NCI-H2029 treated with DMSO at 0.1 percent for 48 hours (cell line): ENCODE measurements at places on chromosomes 1 and 21.
A peak's percentile ranks its signal among the peaks of the same experiment; 100 is the strongest.

DNA sequence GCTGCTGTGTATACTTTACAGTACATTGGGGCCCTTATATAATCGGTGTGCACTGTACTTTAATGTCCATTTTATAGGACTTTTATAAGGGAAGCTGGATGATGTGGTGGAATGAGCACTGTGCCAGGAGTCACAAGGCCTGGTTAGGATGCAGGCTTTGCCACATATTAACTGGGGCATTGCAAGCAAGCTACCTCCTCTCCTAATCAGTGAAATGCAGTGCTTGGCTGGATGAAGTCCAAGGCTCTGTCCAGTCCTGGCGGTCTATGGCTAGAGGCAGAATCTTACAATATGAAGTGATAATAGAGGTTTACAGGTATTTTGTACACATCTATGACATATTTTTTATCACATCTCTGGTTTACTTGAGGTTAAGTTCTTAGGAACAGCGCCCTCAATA, 1.7 kb upstream of the PKP1 start:
- no peak for DNase-seq

GRCh38 chr1:114853584-114853983, 1.1 kb upstream of the SYCP1 start:
- DNase-seq, result no peak

DNA sequence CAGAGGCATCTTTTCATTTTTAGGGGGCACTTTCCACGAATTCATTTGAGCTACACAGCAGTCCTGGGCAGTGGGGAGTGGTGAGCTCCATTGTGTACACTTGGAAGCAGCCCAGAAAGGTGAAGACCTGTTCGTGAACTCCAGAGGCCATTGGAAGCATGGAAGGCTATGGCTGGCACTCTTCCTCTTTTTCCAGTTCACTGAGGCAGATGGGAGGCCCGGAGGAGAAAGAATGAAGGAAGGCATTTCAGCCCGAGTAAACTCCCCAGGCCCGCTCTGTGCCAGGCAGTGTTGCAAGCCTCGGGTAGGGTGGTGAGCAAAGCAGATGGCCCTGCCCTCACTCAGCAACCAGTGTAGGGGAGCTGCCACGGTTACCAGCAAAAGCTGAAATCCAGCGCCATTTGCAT, 673 bp upstream of the DHCR24 start:
- DNase-seq, result peak; percentile 49

GRCh38 chr1:83845437-83846071, 153.4 kb downstream of the TTLL7 start:
- no peak for DNase-seq

DNA sequence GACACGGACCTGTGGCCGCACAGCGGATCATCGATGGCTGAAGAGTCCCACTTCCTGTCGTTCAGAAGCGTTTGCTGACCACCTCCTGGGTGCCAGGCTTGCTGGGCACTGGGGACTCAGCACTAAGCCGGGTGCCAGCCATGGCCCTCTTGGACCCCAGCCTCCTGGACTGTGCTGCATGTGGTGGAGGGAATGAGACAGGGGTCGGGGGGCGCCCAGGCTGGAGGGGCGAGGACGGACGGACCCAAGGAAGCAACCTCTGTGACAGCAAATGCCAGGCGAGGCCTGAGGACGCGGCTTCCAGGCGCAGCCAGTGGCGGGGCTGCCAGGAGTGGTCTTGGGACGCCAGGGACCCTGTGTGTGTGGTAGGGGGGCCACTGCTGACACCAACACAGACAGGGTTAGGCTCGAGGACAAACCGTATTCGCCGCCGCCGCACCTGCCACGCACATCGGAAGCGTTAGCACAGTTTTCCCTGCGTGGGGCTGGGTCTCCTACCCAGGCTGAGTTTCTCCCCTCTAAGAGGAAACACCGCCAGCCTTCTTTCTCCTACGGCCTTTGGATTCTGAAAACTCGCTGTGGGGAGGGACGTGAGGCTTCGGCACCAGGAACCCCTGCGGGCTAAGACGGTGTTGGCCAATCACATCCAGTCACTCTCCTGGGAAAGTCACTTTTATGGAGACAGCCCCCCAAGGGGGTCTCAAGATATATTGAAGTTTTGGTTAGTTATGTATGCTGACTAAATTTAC, 3.1 kb upstream of the MXRA8 start:
- DNase-seq, result no peak

DNA sequence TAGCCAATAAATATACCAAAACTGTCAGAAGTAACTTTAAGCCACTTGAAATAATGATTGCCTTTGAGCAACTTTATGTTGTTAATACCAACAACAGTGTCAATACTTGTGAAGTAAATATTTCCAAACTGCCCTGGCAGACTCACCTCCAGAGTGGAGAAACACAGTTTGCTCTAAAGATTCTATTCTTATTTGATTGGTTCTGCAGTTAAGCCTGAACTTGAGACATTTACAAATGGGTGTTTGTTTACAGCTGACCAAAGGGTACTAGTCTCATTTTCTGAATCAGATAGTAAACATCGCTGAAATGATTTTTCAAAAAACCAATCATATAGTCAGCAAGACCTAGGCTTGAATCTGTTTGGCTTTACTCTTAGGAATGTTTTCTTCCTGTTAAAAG, 1.3 kb upstream of the MYOC start:
- DNase-seq, result no peak

- no peak for DNase-seq
These were observed 610.8 kb downstream of the SMYD3 start for GRCh38 chr1:245896258-245896657.

GRCh38 chr1:69649383-69649990, 81.8 kb downstream of the LRRC7 start:
- DNase-seq, result no peak

DNA sequence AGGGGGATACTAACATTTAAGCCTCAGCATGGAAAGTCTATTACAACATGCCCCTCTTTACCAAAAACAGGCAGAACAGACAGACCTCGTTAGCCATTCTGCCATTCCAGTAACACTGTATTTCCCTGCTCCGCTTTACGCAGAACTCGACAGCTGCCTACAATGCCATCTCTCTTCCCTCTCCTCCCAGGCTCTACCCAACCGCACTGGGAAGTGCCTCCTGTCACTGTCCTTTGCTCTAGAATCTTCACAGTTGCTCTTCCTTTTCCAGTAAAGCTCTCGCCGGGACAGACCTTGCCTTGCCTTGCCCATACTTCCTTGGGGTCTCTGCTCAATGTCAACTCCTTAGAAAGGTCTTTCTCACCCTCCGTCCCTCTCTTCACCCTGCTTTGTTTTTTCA, 22.8 kb downstream of the COA6 start:
- no peak for DNase-seq

GRCh38 chr1:20787840-20788795, 1.0 kb upstream of the HP1BP3 start:
- DNase-seq, result peak; percentile 8

GRCh38 chr1:65083263-65083896, 64.6 kb upstream of the AK4 start:
- DNase-seq, result no peak

DNA sequence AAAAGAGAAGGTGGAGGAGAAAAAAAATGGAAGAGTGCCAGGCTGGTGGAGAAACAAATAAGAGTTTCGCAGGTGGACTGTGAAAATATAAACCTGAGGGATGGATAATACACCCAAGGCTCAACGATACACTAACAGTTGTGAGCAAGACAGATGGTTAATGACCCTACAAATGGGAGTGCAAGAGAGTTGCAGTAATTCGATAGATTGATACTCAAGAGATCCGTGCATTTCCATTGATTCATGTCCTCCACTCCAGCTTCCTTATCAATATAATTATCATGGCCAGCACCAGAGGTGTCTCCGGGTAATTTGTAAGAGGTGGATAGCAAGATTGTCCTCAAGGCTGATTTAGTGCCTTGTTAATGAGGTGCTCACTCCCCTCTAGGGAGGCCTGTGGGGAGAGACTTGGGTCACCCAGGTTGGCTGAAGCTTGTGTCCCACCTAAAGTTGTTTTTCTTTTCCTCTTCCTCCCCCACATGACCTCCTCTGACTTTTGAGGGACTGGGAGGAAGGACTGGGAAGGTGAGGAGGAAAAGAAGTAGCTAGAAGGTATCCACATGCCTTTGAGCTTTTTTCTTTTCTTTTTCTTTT, 221.8 kb upstream of the KIAA0040 start:
- DNase-seq, result no peak

DNA sequence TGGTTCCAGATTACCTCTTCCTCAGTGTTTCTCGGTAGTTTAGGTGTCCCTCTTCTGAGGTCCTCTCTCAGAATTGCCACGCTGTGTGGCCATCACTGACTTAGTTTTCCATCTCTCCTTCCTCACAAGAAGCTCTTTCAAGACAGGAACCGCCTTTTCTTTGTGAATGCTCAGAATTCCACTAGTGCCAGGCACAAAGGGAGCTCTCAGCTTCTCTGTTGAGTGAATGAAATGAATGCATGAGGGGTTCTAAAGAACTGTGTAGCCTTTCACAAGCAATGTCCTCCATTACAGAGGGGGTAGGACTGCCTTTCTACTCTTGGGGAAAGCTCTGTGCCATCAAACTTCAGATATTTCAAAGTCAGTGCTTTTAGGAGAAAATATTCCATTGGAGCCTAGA, 546.8 kb downstream of the RWDD3 start:
- DNase-seq, result no peak

DNA sequence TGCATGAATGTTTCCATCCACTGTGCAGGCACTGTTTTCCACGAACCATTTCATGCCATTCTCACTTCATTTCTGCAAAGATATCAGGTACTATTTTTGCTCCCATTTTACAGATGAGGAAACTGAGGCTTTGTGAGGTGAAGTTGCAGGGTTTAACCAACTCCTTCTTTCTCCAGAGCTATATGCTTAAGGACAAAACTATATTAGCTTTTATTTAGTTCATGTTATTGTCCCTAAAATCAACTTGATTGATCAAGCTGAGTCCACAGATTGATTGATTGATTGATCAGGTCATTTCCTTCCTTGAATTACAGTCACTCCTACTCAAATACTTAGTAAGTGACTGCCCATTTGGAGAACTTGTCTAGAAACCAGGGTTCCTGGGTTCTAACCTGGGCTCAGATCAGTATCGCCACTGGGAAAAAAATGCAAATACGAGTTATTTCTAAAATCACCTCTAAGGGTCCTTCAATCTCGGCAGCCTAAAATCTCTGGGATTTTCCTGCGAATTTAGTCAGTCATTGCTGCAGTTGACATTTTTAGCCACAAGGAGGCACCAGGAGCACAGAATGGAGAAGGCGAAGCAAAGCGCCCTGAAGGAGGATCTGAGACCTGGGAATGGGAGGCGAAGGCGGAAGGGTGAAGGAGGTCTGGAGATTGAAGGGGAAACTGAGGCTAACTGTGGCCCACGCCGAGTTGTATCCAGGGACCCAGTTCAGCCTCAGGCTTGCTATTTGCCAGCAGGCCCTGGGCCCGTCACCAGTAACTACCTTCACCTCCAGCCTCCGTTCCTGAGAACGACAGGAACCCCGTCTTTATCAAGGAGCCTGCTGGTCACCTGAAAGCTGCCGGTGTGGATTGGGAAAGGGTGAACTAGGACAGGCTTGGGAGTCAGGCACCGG, 14.3 kb upstream of the MUL1 start:
- DNase-seq, result peak; percentile 23

DNA sequence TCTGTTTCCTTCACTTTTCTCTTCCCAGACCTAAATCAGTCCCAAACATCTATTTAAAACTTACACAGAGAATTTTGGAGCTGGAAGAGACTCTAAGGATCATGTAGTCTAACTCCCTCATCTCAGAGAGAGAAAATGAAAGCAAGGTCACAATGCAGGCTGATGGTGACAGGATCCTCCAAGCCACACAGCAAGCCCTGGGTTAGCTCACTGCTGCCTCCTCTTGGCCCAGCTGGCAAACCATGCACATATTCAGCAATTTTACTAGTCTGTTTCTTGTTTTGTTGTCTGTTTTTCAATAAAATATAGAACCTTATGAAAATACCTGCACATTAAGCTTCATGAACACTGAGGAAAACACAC, 27.7 kb upstream of the LY9 start:
- DNase-seq, result no peak

DNA sequence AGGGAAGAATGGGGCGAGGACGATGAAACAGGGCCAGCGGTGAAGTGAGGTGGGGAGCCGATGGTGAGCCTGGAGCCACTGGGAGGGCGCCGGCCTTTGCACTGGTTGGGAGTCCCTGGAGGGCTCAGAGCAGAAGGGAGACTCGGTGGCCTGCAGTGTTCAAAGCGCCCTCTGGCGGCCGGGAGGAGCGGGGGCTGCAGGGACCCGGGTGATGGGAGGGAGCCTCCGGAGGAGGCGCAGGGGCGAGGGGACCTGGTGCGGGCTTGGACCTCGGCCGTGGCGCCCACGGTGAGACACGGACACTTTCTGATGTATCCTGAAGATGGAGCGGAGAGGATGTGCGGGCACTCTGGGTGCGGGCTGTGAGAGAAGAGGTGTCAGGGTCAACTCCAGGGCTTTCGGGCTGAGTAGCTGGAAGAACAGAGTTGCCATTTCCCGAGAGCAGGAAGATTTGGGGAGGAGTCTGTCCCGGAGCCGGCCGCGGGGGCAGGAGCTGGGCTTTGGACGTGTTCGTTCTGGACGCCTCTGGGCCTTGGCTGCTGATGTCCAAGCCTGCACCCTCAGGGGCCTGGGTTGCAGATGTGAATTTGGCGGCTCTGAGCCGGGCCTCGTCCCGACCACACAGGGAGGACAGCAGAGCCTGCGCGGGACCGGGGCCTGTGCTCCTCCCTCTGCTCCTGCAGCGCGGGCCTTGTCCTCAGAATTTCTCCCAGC, 29.7 kb downstream of the HEYL start:
- DNase-seq, result peak; percentile 95

DNA sequence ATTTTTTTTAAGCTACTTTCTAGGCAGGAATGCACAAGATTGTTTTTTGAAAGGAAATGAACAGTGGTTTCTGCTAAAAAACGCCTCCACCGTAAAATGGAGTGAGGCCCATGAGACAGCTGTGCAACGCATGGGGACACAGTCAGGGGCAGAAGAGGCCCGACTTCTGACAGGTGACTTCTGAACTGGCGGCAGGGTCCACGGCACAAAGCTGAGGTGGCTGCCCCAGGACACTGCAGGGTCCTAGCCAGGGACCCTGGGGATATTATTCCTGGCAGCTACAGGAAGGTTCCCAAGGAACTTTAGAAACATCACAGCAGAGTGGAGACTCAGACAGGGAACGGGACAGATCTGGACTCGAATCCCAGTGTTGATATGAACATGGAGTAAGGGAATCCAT, 75.1 kb downstream of the SIM2 start:
- DNase-seq, result no peak

- no peak for DNase-seq
These were observed 1208.3 kb upstream of the B3GALT2 start for GRCh38 chr1:194394676-194395075.

DNA sequence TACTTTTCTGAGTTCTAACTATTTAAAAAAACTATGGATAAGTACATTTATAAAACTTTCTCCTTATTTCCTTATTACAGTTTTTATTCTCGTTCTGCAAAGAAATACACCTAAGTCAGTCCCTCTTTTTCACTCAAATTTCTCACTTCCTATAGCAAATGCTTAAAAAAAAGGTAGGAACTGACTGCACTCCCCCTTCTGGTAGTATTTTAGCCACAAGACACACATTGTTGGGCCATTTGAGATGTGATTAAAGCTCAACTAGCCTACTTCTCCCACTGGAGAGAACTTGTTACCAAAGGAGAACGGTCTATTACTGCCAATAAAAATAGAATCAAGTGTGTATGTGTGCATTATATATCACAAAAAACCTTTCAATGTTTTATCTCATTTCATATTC, 521.9 kb upstream of the PRMT6 start:
- no peak for DNase-seq

GRCh38 chr1:219160967-219161366, 12.7 kb upstream of the LYPLAL1 start:
- DNase-seq, result no peak

GRCh38 chr1:197944485-197944884, 27.3 kb downstream of the LHX9 start:
- DNase-seq, result no peak

- DNase-seq, result no peak
These were observed 311.9 kb upstream of the PLD5 start for GRCh38 chr1:242836423-242836822.
